ENCODE measurements at places on chromosomes 4 and X.

- no peak for DNase-seq
These were observed 16.8 kb downstream of the MID1 start for GRCh38 chrX:10603612-10604011.

- DNase-seq, result peak; percentile 1
These were observed 133.4 kb downstream of the OPHN1 start for GRCh38 chrX:68299898-68300297.

GRCh38 chr4:121183361-121183760 is 19.2 kb upstream of the TNIP3 start:
- DNase-seq, result no peak

DNA sequence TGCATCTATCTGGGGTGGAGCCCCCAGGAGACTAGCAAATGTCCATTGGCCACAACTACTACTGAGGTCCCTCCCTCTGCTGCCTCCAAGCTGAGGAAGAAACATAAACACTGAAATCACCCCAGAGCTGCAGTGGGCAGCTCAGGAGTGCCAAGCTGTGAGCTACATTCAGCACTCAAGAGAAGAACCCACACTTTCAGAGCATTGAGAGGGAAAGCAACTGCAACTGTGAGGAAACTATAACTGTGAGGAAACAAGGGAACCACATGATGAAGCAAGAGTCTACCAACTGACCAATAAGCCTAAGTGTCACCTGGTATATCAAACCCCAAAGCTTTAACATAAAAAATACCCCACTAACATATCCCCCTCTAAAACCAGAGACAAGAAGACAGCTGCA is 373.5 kb upstream of the TACR3 start:
- DNase-seq, result no peak

GRCh38 chrX:9569876-9570301 is 105.0 kb downstream of the TBL1X start:
- DNase-seq, result peak; percentile 34

- no peak for DNase-seq
These were observed 91.4 kb upstream of the MAD2L1 start for GRCh38 chr4:120158046-120158445.

GRCh38 chr4:140865253-140866217 is 109.3 kb upstream of the TBC1D9 start:
- no peak for DNase-seq

DNA sequence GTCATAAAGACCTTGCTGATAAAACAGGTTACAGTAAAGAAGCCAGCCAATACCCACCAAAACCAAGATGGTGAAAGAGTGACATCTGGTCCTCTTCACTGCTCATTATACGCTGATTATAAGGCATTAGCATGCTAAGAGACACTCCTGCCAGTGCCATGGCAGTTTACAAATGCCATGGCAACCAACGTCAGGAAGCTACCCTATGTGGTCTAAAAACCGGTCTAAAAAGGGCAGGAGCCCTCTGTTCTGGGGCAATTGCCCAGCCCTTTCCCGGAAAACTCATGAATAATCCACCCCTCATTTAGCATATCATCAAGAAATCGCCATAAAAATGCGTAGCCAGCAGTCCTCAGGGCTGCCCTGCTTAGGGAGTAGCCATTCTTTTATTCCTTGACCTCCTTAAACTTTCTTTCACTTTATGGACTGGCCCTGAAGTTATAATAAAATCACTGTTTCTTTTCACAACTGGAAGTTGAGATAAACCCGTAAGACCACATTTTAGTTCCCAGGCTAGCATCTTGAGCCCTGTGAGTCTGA is 260.5 kb upstream of the FAT1 start:
- no peak for DNase-seq

- DNase-seq, result peak; percentile 35
These were observed 5.1 kb downstream of the PPARGC1A start for GRCh38 chr4:23884741-23885140.

DNA sequence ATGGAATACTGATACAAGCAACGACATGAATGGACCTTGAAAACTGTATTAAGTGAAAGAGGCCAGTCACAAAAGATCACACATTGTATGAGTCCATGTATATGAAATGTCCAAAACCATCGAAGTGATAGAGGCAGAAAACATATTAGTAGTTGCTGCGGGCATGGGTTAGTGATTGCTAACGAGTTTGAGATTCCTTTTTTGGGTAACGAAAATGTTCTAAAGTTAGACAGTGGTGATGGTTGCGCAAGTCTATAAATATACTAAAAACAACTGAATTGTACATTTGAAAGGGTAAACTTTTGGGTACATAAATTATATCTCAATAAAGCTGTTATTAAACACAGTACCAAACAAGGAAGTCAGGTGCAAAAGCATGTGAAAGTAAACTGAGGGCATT is 234.5 kb downstream of the FBXW7 start:
- DNase-seq, result no peak

All from EH (cell line).